ENCODE measurements at places on chromosomes 6 and 20. TPM values are rescaled to one million over a fixed set of nuclear protein-coding genes. Genes with fewer than 3 reads are reported as not detected.

The POLR1C gene
- 18.9 TPM for total RNA-seq

The GABRR2 gene
- total RNA-seq, result 0.45 TPM

The KCNK5 gene
- total RNA-seq, result 9.2 TPM

The WFDC12 gene
- not detected for total RNA-seq

The TINAG gene
- not detected for total RNA-seq

The SIRPG gene
- not detected for total RNA-seq

The PRPF6 gene
- 46.1 TPM for total RNA-seq

The FOXO3 gene
- total RNA-seq, result 125 TPM

DNA sequence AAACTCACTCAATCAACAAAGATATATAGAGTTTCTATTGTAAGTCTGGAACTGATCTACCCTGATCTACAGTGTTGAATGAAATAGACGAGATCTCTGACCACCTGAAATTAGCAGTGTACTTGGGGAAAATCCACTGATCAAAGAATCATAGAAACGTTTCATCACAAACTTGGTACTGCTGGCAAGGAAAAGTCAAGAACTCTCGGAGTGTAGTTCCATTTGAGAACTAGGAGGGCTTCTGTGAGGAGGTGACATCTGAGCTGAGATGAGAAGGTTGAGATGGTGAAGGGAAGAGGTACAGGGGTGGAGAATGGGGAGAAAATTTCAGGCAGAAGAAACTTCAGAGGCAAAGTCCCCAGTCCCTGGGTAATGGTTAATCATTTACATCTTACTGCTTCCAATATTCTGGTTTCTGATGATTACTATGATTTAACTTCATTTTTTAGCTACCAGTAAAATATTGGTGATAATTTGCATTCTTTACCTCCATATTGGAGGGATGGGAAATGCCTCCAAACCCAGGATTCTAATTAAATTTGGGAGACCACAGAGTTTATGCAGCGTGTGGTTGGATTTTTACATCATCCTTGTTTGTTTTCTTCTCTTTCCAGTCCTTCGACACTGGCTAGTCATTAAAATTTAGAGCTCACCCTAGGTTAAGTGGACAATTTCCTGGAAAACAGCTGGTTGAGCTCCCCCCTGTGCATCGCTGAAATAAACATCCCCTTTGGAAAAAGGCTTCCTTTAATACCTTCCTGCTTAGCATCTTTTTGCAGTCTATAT is 191.9 kb downstream of the BCAS1 start:
- no peak for DNase-seq
- no peaks in the 10 kb centered on the region for H3K36me3 ChIP-seq
- H3K4me1 ChIP-seq, result no peaks in the 10 kb centered on the region
- no peak overlapping the region for H3K27ac ChIP-seq

- peaks cover 36% of the 10 kb centered on the region for H3K36me3 ChIP-seq
- no peak overlapping the region for H3K27ac ChIP-seq
- no peaks in the 10 kb centered on the region for H3K4me1 ChIP-seq
- no peaks in the 10 kb centered on the region for H3K27me3 ChIP-seq
- DNase-seq, result peak; percentile 21
- H3K4me3 ChIP-seq, result no peak overlapping the region
Measured at GRCh38 chr20:3603108-3603507, 60.1 kb downstream of the GFRA4 start.

DNA sequence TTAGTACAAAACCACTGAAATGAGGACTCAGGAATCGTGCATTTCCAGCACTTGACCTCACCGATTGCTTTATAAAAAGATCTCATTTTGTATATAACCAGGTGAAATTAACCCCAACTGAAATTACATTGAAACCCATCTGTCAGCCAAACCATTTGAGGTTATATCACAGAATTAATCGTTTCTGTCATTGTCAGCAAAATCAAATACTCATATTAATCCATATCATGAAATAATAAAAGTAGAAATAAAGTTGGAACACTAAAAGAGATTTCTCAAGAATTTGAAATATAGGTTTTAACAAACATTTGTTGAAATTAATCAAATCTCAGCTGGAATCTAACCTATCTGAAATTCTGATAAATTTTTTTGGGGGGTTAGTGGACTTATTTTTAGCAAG is 23.7 kb downstream of the KHDRBS2 start:
- no peaks in the 10 kb centered on the region for H3K27me3 ChIP-seq
- no peak overlapping the region for H3K4me3 ChIP-seq
- no peak overlapping the region for H3K27ac ChIP-seq
- no peak for DNase-seq

- H3K4me1 ChIP-seq, result no peaks in the 10 kb centered on the region
- DNase-seq, result no peak
- no peak overlapping the region for H3K27ac ChIP-seq
- no peak overlapping the region for H3K4me3 ChIP-seq
- no peaks in the 10 kb centered on the region for H3K36me3 ChIP-seq
Measured at GRCh38 chr20:64133951-64134407, 26.6 kb upstream of the NPBWR2 start.

DNA sequence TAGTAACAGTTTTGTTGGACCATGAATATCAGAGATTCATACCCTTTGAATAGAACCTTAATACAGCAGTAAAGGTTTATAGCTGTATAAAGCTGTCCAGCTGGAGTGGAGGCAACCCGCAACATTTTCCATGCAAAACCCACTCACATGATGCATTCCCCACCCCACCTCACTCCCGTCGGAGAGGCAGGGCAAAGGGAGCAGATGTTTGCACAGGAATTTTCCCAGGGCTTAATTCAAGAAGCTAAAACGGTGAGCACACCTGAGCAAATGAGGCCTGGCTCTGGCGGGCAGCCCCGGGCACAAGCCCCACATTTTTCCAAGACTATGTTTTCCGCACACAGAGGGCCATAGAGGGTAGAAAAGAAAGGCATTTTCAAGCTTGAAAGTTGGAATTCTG is 191.7 kb downstream of the FOXC1 start:
- no peaks in the 10 kb centered on the region for H3K27me3 ChIP-seq
- DNase-seq, result no peak
- no peaks in the 10 kb centered on the region for H3K36me3 ChIP-seq
- H3K27ac ChIP-seq, result no peak overlapping the region
- H3K4me1 ChIP-seq, result no peaks in the 10 kb centered on the region

- no peaks in the 10 kb centered on the region for H3K36me3 ChIP-seq
- peak; percentile 42 for DNase-seq
- no peaks in the 10 kb centered on the region for H3K27me3 ChIP-seq
- H3K4me3 ChIP-seq, result no peak overlapping the region
- H3K27ac ChIP-seq, result no peak overlapping the region
Measured at GRCh38 chr6:20302702-20303251, 90.5 kb upstream of the MBOAT1 start.

DNA sequence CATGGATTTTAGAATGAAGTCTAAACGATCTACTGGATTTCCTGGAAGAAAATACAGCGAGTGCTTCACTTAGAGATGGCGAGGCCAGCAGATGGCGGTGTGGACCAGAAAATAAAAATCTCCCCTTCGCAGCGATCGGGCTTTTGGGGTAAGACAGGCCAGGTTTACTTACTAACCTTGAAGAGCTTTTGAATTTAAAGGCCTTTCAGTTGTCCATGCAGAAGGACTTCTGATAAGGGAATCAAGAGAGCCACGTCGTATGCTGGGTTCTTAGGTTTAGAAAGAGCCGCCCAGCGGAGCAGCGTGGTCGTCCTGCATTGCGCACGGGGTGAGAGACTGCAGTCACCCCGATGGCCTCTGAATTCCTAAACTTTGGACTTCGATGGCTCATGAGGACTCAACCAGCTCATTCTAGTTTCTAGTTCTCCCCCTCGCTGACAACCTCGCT is 125.2 kb upstream of the RALGAPA2 start:
- H3K36me3 ChIP-seq, result no peaks in the 10 kb centered on the region
- no peak overlapping the region for H3K27ac ChIP-seq
- H3K27me3 ChIP-seq, result peaks cover 3% of the 10 kb centered on the region
- no peak for DNase-seq

- no peaks in the 10 kb centered on the region for H3K36me3 ChIP-seq
- H3K27me3 ChIP-seq, result no peaks in the 10 kb centered on the region
- no peaks in the 10 kb centered on the region for H3K4me1 ChIP-seq
- H3K27ac ChIP-seq, result no peak overlapping the region
Measured at GRCh38 chr6:115396112-115396906, 664.4 kb downstream of the FRK start.

DNA sequence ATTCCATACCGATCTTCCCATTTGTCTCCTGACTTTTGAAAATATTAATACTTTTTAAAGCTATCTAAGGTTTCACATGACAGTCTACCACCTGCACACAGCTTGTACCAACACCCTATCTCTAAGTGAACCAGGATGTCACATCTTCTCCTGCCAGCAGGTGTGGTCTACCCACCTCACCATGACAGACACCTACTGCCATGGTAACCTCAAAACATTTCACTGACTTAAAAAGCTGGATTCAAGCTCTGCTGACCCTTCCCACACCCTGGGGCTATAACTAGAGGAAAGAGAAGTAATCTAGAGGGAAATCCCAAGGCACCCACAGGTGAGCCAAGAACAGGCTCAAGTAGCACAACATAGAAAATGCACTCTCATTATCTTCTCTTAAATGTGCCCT is 1.2 kb downstream of the SLC17A3 start:
- H3K27ac ChIP-seq, result no peak overlapping the region
- no peaks in the 10 kb centered on the region for H3K4me1 ChIP-seq
- no peak for DNase-seq
- no peaks in the 10 kb centered on the region for H3K36me3 ChIP-seq

DNA sequence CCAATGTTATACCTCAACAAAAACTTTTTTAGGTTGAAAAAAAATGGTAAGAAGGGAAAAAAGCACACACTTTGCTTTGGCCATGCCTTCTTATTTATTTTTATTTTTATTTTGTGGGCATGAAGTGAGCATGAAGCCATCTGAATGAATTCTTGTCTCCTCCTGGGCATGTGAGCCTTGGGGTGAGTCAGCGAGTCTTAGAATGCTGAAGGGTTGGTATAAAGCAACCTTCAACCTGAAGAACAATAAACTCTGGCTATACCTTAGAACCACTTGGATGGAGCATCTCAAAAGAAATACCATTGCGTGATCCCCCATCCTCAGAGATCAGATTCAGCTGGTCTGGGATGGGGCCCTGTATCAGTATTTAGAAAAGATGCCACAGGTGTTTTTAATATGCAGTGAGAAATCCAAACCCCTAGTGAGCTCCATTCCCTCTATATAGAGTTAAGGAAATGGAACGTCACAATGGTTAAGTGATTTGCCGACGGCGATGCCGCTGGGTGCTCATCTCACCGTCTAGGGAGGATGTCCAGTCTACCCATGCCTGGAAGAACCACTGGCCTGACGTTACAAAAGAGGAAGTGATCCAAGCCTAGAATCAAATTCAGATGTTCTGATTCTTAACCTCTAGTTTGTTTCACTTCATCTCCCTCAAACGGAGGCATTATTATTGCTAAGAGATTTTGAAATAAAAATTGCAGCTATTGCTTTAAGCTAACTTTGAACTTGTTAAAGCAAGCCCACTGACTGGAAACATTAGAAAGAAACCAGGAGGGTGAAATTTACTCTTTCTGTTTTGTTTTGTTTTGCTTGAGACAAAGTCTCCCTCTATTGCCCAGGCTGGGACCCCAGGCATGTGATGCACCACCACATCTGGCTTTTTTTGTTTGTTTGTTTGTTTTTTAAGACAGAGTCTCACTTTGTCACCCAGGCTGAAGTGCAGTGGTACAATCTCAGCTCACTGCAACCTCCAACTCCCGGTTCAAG is 67.1 kb downstream of the EDN1 start:
- H3K4me1 ChIP-seq, result no peaks in the 10 kb centered on the region
- no peak overlapping the region for H3K4me3 ChIP-seq
- H3K36me3 ChIP-seq, result no peaks in the 10 kb centered on the region
- H3K27ac ChIP-seq, result no peak overlapping the region
- no peak for DNase-seq

GRCh38 chr6:41032830-41033229 is 6.2 kb downstream of the UNC5CL start:
- H3K4me1 ChIP-seq, result peaks cover 5% of the 10 kb centered on the region
- no peak overlapping the region for H3K27ac ChIP-seq
- H3K36me3 ChIP-seq, result no peaks in the 10 kb centered on the region
- no peak for DNase-seq
- no peak overlapping the region for H3K4me3 ChIP-seq

- no peaks in the 10 kb centered on the region for H3K27me3 ChIP-seq
- DNase-seq, result no peak
- peaks cover 21% of the 10 kb centered on the region for H3K4me1 ChIP-seq
- H3K36me3 ChIP-seq, result no peaks in the 10 kb centered on the region
- no peak overlapping the region for H3K4me3 ChIP-seq
Measured at GRCh38 chr20:51424270-51425117, 118.0 kb downstream of the NFATC2 start.

- H3K4me3 ChIP-seq, result no peak overlapping the region
- H3K27ac ChIP-seq, result no peak overlapping the region
- no peaks in the 10 kb centered on the region for H3K4me1 ChIP-seq
- DNase-seq, result peak; percentile 29
- no peaks in the 10 kb centered on the region for H3K36me3 ChIP-seq
Measured at GRCh38 chr6:157558049-157558448, 177.1 kb downstream of the ZDHHC14 start.

- DNase-seq, result no peak
- H3K27me3 ChIP-seq, result no peaks in the 10 kb centered on the region
- no peak overlapping the region for H3K4me3 ChIP-seq
- no peaks in the 10 kb centered on the region for H3K36me3 ChIP-seq
- H3K4me1 ChIP-seq, result peaks cover 18% of the 10 kb centered on the region
Measured at GRCh38 chr20:24117383-24117782, 128.8 kb upstream of the GGTLC1 start.

GRCh38 chr6:35922139-35922554 is 1.2 kb upstream of the SRPK1 start:
- H3K36me3 ChIP-seq, result no peaks in the 10 kb centered on the region
- H3K4me1 ChIP-seq, result peaks cover 38% of the 10 kb centered on the region
- no peak overlapping the region for H3K27ac ChIP-seq

GRCh38 chr20:15318682-15319081 is 981.3 kb upstream of the FLRT3 start:
- H3K36me3 ChIP-seq, result no peaks in the 10 kb centered on the region
- H3K27ac ChIP-seq, result no peak overlapping the region
- H3K4me1 ChIP-seq, result no peaks in the 10 kb centered on the region
- H3K27me3 ChIP-seq, result no peaks in the 10 kb centered on the region
- H3K4me3 ChIP-seq, result no peak overlapping the region

GRCh38 chr6:14452567-14453527 is 335.3 kb downstream of the CD83 start:
- H3K27me3 ChIP-seq, result no peaks in the 10 kb centered on the region
- no peak overlapping the region for H3K4me3 ChIP-seq
- no peak overlapping the region for H3K27ac ChIP-seq
- DNase-seq, result no peak
- H3K36me3 ChIP-seq, result no peaks in the 10 kb centered on the region

DNA sequence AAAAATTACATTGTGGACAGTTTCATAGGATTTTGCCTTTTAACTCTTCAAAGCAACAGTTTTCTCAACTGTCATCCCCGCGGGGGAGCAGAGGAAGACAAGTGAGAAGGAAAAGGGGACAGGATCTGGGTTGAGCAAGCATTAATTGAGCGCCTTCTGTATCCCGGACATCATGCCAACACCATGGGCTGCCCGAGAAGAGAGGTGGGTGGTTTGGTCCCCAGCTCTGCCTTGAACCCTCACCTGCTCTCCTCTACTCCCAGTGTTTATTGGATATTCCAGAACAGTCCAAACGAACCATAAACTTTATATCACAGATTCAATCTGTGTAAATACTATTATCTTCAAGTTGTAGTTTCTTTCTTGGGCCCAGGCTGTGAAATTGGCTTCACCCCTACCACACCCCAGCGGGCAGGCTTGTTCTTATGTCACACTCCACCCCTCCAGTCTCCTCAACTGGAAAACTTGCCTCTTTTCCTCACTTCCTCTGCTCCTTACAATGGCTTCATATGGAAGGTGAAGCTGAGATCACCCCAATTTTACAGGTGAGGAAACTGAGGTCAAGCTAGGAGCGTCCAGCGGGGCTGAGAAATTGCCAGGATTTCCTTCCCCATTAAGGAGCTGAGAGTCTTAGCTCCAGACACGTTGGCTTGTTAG is 6.0 kb downstream of the PCK1 start:
- H3K4me3 ChIP-seq, result no peak overlapping the region
- H3K27ac ChIP-seq, result no peak overlapping the region
- H3K4me1 ChIP-seq, result no peaks in the 10 kb centered on the region
- DNase-seq, result no peak
- H3K36me3 ChIP-seq, result no peaks in the 10 kb centered on the region
- H3K27me3 ChIP-seq, result no peaks in the 10 kb centered on the region
